NB4 (cell line): ENCODE measurements at places on chromosomes 1 and 21.

- DNase-seq = no peak
Measured at GRCh38 chr1:59804301-59804700, 10.4 kb upstream of the HOOK1 start.

DNA sequence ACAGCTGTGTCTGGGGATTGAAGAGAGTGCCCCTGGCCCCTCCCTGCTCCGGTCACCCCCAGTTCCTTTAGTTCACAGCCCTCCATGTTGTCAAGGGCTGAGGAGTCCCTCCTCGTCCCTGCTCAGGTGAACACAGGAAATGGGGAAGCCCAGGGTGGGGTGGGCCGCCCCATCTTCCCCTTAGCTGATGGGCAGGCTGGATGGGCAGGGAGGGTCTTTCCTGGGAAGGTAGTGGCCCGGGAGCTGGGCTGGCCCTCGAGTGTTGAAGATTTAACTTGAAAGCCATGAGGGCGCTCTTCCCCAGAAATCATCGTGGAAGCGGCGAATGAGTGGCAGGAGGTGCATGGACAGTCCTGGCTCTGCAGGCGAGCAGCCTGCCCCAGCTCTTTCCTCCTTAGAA, 18.3 kb upstream of the NPHP4 start:
- DNase-seq = no peak

- DNase-seq = peak; percentile 77
Measured at GRCh38 chr21:41953831-41954653, at the start of gene C2CD2. TSS of gene C2CD2 (minus strand) at chr21:41954018. CDS start at chr21:41953648, 370 bp downstream.

DNA sequence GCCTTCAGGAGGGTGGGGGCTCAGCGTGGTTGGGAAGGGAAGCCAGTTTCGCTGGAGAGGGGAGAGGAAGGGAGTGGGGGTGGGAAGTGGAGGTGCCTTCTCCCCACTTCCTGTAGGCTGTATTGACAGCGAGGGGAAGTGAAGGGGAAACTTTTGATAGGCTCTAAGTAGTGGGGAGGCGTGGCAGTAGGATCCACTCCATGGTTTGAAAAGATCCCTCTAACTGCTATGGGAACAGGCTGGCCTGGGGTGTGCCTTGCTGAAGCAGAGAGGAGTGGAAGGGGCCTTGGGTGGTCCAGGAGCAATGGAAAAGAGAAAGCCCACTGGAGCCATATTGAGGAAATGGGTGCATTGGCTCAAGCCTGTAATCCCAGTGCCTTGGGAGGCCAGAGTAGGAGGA, 20.2 kb downstream of the C1orf115 start:
- DNase-seq = no peak

- DNase-seq = no peak
Measured at GRCh38 chr1:154595621-154596020, 12.4 kb downstream of the ADAR start.

DNA sequence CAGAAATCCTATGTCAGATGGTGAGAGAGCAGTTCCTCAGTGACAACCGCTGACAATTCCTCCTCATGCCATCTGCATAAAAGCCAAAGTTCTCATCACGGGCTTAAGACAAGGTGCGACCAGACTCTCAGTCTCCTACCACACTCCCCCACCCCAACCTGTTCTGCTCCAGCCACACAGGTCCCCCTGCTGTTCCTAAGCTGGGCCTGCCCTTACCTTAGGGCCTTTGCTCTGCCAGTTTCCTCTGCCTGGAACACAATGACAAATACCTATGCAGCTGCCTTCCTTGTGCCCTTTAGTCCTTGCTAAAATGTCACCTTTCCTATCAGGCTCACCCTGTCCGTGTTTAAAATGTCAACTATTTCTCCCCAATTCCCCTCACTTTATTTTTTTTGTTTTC, 382.2 kb downstream of the NTNG1 start:
- no peak for DNase-seq

DNA sequence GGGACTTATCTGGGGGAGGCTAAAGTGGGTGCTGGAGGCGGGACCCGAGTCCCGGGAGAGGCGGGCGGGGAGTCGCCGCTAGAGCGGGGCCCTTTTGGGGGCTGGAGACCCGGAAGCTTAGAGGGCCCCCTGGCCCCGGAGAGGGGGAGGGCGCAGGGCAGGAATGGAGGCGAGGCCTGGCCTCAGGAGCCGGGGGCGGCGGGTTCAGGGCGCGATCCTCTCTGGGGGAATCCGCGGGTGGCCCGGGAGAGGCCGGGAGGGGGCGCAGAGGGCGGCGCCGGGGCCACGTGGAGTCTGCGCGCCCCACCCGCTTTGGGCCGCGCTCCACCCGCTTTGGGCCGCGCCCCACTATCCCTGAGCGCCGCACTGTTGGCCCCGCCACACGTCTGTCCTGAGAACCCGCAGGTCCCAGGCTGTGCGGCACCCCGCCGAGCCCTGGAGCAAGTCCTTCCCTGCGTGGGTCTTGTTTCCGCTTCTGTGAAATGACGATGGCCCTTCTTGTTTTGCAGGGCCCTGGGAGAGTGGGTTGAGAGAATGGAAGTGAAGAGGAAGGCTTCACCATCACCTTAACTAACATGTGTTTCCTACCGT, 84.4 kb downstream of the NKAIN1 start:
- peak; percentile 88 for DNase-seq

DNA sequence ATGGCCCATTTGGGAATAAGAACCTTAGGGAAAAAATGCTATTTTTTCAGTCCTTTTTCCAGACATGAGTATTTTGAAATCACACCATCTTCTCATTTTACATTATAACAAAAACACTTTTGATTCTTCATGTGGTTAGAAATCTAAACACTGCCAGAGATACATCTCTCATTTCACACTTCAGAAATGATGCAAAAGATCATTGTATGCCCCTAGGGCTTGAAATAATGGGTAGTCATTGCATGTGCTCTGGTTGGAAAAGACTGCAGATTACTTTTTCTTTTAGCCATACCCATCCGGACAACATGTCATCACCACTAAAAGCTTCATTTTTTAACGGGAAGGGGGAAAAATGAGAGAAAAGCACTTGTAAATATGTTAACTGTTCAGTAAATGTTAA, 1152.2 kb upstream of the ADGRL4 start:
- DNase-seq = no peak

DNA sequence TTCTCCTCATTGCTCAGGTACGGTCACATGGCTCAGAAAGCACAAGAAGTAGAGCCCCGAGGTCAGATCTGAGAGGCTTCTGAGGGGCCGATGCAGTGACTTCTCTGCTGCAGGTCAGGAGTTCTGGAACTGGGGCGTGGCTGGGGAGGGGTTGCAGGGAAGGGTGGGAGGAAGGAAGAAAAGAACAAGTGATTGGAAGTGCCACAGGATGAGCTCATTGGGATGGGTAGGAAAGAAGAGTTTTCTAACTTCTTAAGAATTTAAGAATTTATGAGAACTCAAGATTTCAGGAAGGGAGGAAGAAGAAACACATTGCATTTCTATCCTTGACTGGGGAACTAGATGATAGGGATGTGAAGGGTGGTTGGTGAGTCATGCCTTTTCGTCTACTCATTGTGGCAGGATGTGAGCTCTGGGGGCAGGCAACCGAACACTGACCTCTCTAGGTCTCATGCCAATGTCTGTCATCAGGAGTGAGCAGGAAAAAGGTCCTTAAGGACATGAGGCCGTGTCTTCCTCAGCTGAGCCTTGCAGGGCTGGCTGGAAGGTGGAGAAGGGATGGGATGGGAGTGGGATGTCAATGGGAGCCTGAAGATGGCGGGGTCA, 497 bp downstream of the FCRLB start:
- DNase-seq = peak; percentile 91

DNA sequence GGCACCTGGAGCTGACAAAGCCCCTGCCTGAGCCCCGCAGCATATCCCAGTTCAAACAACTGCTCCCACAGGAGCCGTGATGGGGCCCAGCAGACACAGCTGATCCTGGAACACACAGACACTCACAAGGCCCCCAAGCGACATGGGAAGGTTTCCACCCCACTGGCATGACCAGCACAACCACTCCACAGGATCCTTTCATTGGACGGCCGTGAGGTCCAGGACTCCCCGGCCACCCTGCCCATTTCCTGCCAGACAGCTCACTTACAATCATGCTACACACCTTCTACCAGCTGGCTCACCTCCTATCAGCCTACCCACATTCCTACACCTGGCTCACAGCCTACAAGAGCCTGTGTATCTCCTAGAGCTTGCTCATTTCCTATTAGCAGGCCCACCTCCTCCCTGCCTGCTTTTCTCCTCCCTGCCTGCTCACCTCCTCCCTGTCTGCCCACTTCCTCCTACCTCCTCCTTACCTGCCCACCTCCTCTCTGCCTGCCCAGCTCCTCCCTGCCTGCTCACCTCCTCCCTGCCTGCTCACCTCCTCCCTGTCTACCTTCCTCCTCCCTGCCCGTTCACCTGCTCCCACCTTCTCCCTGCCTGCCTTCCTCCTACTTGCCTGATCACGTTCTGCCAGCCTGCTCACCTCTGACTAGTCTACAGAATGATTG, 73.9 kb downstream of the MATN1 start:
- no peak for DNase-seq
